ENCODE measurements at places on chromosomes 7 and 10.
A peak's percentile ranks its signal among the peaks of the same experiment; 100 is the strongest.

- no peak for DNase-seq
Observed at GRCh38 chr10:95987685-95988426, 55.5 kb upstream of the CCNJ start.

DNA sequence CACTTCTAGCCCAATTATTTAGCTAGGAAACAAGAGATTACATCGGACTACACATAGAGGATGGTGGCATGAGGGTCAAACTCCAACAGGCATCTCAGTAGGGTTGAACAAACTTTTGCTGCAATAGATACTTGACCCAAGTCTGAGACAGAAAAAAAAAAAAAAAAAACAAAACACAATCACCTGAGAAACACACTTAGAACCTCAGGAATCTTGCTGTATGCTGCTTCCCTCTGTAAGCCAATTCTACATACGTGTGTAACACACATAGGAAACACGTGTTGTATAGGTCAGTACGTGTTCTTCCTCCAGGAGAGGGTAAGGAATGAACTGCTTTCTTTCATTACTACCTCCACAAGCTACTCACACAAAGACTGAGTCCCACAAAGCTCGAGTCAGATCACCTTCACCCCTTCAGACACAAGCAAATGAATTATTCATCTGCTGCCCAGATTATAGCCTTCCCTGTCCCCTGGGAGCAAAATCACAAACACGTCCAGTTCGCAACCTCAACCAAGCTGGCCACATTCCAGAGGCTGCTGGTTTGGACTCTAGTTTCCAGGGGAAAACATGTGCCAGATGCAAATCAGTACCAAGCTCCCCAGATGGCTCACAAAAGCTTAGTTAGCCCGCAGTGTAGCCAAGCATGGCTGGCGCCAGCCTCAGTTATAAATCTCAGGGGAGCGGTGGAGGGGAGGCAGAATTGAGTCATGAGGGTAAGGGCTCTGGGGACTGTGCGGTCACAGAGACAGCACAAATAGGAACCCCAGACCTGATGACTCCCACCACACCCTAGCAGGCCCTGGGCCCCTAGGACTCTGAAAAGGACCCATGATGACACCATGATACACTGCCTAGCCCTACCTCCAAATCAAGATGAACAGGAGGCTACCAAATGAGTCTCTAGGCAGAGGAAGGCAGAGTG, 15.1 kb downstream of the PSAP start:
- peak; percentile 77 for DNase-seq

DNA sequence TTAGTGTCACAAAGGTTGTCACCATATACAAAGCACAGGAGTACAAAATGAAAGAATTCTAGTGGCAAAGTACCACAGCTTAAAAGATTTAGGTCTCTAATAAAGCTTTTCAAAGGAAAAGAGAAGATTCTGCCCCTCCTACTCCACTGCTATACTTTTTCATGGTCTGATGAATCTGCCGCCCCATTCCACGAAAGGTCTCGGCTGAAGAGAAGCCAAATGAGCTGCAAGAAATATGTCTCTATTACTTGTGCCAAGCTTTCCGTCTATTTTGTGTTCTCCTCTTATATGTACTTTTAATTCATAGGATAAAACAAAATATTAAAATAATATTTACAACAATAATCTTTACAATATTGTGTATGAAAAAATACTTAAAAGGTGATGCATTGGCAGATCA, 222.6 kb downstream of the ANK3 start:
- DNase-seq = no peak

DNA sequence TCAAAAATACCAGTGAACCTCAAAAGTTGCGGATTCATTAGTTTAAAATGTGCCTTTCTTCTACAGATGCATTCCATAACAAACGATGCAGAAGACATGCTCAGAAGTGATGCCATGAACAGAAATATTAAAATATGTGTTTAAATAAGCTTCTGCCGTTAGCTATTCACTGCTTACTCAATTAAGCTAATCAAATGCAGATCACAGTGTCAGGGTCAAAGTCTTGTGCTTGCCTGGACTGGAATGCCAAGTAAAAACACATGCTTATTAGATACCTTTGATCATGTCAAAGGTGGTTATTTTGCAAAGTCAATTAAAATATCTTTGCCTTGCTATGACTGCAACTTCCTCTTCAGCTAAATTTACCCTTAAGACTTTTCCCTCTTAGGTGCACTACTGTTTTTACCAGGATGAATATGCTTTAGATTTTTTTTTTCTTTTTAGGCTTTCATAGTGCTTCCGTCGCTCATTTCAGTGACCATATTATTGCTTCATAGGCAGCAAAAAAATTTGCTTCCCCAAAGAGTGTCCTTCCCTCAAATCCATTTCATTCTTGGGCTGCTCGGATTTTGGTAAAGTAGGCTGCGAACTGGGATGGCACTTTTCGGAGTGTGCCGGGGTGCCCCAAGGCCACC, 905 bp downstream of the ASB13 start:
- DNase-seq = no peak

GRCh38 chr10:127968659-127969058, 61.8 kb downstream of the PTPRE start:
- no peak for DNase-seq

- DNase-seq = no peak
Observed at GRCh38 chr10:25938405-25938804, 4.4 kb downstream of the MYO3A start.

DNA sequence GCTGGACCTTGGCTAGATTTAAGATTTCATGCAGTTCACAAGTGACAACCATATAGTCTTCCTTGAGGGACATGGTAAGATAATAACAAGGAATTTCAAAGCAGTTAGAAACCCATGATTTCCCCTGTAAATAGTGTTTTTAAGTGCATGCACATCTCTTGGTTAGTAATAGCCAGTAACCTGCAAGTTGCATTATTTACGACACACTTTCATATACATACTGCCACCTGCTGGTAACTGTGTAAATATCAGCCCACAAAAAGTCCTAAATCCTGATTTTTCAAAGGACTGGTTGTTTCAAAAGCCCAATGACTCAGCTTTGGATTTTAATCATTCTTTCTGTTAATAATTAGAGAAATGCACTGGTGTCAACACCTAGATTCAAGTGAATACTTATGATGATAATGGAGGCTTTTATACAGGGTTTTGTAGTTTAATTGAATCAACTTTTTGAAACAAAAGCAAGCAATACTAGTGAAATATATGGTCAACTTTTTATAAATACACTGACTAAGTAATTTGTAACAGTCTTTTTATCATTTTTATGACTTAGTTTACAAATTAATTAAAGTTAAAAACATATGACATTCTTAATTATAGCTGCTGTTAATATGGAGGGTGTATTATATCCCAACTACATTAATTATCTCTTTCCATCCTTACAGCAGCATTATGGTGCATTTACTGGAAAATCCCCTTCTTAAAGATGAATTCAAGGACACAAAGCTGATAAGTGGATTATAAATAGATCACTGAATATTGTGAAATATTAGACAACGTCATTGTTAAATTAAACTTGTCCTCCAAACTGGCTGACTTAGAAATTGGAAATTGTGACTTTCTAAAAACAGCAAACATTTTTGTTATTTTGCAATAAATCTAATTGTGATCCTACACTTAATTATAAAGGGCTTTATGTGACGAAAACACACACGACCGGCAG, 367.7 kb upstream of the SEMA3D start:
- DNase-seq = peak; percentile 71

DNA sequence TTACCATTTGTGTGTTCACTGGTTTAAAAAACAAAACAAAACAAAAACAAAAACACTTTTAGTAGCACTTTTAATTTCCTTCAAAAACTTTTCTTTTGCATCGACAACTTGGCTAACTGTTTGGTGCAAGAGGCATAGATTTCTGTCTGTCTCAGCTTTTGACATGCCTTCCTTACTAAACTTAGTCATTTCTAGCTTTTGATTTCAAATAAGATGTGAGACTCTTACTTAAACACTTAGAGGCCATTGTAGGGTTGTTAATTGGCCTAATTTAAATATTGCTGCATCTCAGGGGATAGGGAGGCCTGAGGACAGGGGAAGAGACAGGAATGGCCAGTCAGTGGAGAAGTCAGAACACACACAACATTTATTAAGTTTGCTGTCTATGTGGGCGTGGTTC, 66.3 kb downstream of the AVL9 start:
- DNase-seq = no peak

DNA sequence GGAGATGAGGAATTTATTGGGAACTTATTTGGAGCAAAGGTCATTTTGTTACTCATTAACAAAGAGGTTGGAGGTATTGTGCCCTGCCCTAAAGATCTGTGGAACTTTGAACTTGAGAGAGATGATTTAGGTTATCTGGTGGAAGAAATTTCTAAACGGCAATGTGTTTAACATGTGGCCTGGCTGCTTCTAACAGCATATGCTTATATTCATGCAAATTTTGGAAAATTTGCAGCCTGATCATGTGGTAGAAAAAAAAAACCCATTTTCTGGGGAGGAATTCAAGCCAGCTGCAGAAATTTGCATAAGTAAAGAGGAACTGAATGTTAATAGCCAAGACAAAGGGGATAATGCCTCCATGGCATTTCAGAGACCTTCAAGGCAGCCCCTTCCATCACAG, 10.7 kb upstream of the PANK1 start:
- DNase-seq = no peak

DNA sequence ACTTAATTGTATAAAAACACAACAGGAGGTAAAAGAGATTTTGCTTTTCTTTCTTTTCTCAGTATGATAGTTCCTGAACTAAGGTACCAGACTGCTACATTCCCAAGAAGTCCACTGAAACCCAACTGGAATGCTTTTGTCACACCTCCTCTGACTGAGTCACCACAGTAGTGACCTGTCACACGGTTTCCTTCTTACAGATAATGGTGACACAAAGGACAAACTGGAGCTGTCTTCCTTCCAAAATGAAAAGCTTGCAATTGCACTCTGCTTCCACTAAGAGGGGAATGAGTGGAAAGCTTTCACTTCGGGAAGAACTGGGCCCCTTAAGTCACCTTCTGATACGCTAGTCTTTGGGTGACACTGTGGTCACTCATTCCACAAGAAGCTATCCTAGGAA, 122.2 kb downstream of the KMT2E start:
- DNase-seq = no peak

Data from NCI-H2081 (cell line).